ENCODE measurements at places on chromosomes 3 and 15.

GRCh38 chr3:105594219-105594618, 227.5 kb downstream of the ALCAM start:
- no peak for DNase-seq

DNA sequence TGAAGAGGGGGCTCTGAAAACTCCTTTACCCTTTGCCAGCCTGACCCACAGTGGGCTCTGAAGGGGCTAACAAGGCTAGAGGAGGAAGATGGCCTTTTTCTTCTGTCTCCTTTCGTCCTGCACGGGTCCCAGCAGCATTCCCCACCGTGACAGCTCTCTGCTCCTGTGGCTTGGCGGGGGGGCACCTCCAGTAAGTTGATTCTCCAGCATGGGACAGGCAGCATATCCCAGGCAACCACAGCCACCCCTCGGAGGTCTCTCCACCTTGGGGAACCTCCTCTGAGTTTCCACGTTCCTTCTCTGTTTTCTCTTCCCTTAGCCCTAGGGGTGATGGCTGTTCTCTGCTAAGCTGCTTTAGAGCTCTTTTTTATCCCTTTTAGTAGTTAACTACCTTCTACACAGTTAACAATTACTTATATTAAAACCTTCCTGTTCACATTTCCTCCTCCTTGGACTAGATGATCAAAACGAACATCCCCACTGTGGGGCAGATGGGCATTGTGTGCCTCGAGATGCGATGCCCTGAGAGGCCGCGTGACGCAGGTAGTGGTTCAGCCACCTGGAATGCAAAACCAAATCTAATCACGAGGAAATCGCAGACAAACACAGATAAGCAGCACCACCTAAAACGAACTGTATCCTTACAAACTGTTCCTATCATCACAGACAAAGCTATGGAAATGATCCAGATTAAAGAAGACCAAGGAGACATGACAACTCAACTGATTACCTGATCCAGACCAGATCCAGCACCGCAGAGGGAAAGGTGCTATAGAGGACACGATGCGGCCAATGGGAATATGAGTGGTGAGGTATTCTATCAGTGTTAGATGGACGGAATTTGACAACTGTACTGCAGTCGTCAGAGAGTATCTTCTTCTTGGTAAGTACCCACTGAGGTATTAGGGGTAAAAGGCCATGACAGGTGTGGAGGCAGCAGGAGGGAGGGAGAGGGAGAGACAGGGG, 27.7 kb downstream of the TSPAN3 start:
- no peak for DNase-seq

DNA sequence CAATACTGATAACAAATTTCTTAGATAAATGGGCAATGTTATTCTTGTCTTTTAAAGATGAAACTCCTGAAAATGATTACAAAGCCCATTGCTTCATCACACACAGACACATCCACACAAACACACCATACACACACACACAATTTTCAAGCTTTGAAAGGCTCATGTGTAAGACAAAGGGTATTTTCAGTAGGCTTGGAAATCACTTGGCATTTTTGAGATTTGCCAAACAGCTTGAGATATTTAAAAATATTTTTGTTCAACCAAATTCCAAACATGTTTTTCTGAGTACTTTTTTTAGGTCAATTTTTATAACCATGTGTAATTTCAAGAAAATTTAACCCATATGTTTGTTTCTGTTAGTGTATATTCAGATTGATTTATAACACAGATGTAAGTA, 283.7 kb downstream of the ROBO2 start:
- DNase-seq: no peak

DNA sequence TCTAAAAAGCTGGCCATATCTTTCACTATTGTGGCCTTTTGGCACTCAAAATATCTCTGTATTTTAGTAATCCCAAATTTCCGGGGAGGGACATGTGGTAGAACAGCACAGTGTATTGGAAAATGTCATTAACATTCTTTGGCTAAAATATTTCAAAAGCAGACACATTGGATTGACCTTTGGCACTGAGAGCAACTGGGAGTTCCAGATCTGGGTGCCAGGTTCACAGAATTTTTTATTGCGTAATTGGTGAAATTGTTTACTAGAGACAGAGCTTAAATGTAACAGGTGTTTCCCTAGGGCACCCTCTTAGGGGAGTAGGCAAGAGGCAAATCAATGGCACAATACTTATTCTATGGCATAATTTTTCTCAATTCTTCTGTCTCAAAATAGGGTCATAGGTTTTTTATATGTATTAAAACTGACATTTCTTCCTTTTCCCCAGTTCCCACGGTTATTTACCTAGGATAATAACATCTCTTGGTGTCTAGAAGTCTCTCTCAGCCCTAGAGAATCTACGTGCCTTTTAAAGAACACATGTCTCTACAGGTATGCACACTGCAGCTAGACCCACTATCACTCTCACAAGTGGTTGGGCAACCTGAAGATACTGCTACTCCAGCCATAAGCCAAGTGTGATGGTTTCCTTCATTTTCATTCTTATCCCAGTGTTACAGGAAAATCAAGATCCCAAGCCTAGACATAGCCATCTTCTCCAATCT, 10.6 kb downstream of the RBMS3 start:
- DNase-seq: no peak

GRCh38 chr15:38145651-38146111, 107.0 kb upstream of the SPRED1 start:
- no peak for DNase-seq

All from OCI-M1 (cell line).